ENCODE measurements at places on chromosomes 12 and 14.
A peak's percentile ranks its signal among the peaks of the same experiment; 100 is the strongest.

DNA sequence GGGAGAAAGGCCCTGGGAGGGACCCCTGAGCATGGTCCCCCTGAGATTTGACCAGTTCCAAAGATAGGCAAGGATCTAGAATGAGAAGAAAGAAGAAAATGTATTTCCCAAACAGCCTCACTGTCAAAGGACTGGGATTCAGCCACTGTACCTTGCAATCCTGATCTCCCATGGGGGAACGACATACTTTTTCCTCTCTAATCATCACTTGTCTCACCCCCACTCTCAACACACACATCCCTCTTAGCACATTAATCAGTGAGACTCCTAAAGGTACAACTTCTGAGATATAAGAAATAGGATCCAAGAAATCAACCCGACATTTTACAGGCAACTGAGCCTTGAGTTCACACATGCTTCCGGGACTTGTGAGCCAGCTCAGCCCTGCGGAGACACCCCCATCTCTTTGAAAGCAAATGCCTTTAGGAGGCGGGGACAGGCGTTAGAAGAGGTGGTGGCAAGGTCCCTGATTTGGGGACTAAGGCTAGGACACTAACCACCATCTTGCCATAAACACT lies 1.4 kb downstream of the MAP3K9 start:
- DNase-seq: no peak

- DNase-seq: no peak
Observed at GRCh38 chr14:104331871-104332605, 193.7 kb downstream of the KIF26A start.

DNA sequence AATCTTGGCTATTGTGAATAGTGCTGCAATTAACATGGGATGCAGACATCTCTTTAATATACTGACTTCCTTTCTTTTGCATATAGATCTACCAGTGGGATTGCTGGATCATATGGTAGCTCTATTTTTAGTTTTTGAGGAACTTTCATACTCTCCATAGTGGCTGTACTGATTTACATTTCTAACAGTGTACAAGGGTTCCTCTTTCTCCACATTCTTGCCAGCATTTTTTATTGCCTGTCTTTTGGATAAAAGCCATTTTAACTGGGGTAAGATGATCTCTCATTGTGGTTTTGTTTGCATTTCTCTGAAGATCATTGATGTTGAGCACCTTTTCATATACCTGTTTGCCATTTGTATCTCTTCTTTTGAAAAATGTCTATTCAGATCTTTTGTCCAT lies 8.4 kb downstream of the AMDHD1 start:
- no peak for DNase-seq

DNA sequence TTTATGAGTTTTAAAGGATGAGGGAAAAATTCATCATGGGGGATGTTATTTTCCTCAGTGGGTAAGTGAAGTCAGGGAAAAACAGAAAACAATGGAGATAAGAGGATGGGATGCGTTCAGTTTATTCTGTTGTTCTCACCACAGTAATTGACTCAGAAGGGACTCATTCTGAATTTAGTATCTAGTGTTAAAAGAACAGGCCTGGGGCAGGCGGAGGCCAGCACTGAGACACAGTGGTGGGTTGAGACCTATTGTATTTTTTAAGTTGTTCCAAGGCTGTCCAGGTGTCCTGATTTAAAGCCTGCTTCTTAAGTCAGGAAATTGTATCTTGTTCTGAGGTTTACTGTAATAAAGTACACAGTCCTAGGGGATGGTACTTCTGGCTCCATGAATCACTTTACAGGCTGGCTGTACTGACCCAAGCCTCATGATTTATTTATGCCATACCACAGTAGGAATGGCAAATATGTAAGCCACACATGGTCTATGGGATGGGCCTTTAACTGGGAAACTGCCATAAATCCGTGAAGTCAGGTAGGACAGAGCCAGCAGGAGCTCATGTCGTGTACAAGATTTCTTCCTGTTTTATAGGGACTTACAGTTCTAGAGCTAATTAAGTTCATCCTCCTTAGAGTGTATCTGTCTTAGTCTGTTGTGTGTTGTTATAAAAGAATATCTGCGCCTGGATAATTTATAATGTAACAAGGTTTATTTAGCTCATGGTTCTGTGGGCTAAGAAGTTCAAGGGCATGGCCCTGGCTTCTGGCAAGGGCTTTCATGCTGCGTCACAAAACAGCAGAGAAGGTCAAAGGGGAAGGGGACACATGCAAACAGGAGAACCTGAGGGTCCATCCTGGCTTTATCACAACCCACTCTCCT lies 244.1 kb downstream of the FBXL14 start:
- no peak for DNase-seq

GRCh38 chr14:50082308-50082742 lies 34.0 kb downstream of the VCPKMT start:
- DNase-seq: no peak

GRCh38 chr12:116165036-116165425 lies 112.5 kb downstream of the MED13L start:
- DNase-seq: no peak

- DNase-seq: no peak
Observed at GRCh38 chr12:95830335-95831089, 28.2 kb upstream of the SNRPF start.

DNA sequence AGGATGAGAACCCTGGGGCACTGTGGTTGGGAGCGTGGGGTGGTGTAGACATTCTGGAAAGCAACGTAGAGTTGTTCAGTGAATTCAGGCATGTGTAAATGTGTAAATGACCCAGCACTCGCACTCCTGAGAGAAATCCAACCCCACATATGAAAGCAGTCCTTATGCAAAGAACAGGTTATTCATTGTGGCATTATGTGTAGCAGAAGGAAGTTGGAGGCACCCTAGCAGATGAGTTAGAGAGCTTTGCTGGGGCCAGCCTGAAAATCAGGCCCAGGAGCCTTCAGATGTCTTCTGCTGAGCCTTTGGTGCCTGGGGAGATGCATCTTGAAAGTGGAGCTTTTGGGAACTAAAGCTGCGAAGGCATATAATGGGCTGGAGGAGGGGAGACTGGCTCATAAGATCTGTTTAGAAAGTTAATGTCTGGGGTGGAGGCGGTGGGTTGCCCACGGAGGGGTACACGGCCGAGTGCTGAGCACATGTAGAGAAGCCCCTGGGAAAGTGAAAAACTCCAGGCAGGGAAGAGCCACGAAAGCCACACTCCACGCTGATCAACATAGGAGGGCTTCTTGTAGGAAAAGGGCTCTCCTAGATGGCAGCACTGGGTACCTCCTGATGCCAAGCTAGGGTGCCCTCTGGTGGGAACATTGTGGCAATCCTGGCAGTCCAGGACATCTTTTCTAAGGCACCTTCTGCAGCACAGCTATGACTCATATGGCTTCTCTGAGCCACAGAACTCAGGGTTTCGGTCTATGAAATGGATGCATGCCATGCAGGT lies 6.0 kb upstream of the KRT83 start:
- peak; percentile 55 for DNase-seq

DNA sequence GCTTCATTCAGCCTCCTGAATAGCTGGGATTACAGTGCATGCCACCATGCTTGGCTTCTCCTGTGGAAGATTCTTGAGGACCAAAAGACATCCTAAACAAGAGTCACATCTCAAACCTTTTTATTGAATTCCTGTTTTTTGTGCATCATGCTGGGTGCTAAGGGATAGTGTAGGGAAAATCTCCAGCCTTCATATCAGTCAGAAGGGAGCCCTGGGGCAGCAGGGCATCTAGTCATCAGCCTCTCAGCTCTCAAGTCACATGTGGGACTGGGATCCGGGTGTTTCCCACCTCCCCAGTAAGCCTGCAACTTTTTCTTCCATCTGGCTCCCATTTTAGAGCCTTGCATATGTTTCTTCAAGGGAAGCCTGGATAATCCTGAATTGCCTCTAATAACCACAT lies 25.1 kb upstream of the OASL start:
- DNase-seq: no peak

- DNase-seq: no peak
Observed at GRCh38 chr12:25985316-25986175, 27.1 kb downstream of the RASSF8 start.

DNA sequence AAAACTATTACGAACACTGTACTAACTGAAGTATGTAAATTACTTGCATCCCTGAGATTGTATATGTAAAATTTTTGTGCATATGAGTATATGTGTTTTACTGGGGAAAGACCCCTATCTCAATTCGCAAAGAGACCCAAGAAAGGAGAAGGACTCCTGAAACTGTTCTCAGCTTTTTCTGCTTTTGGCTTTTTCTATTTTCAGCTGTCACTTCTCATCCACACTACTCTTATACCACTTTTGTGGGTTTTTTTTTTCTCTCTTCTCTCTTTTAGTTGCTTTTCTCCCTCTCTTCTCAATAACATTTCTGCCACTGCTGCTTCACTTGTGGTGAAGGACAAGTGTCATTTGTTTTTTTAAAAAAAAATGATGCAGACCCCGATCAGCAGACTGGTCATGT lies 39.8 kb downstream of the NIN start:
- DNase-seq: no peak

- no peak for DNase-seq
Observed at GRCh38 chr12:124740691-124741137, 123.0 kb downstream of the SCARB1 start.

- DNase-seq: no peak
Observed at GRCh38 chr14:61463664-61464285, 142.4 kb downstream of the PRKCH start.

DNA sequence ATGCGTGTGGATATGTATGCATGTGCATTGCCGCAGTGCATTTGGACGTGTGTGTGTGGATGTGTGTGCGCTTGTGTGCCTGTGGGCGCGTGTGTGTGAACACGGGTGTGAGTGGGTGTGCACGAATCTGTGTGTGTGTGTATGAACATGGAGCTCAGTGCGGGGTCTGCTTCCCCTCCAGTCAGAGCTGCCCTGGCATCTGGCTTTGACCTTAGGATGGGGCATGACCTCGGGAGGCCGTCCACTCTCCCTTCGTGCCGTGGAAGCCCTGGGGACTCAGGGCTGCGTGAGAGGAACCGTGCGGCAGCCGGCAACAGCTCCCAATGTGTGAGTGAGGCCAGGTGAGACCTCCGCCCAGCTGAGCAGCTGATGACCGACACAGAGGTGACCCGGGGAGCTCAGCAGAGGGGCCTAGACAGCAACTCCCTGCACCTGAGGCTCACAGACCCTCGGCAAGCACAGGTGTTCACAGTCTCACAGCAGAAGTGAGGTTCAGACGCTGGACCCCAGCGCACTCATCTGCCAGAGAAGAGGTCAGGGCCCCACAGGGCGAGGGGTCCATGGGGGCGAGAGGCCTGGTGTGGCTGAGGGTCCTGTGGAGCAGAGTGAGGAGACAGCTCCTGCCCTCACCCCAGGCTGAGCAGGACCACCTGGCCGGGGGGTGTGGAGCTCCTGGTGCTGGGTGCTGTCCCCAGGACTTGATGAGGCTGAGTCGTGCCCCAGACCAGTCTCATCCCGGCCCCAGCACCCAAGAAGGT lies 33.6 kb upstream of the FBRSL1 start:
- DNase-seq: no peak

- no peak for DNase-seq
Observed at GRCh38 chr14:35034440-35034833, 11.6 kb upstream of the FAM177A1 start.

- no peak for DNase-seq
Observed at GRCh38 chr12:23253191-23253590, 628.2 kb downstream of the ETNK1 start.

DNA sequence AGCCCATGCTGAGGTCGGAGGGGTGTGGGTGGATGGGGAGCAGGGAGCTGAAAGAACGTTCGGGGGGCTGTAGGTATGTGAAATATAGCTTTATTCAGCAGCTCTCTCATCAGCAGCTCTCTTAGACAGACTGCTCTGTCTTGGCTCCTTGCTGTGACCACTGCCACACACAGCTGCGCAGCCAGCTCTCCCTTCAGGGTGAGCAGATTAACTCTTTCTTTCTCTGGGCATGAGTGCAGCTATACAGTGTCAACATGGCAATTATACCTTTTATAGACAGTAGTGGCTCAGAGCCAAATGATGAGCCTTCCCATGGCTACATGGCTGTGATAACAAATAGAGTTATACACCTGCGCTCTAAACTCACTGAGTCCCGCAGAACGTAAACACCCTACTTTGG lies 137.7 kb upstream of the NEDD1 start:
- DNase-seq: no peak

- DNase-seq: no peak
Observed at GRCh38 chr14:96662116-96662970, 134.8 kb upstream of the VRK1 start.

- no peak for DNase-seq
Observed at GRCh38 chr12:22808860-22809259, 183.9 kb downstream of the ETNK1 start.

DNA sequence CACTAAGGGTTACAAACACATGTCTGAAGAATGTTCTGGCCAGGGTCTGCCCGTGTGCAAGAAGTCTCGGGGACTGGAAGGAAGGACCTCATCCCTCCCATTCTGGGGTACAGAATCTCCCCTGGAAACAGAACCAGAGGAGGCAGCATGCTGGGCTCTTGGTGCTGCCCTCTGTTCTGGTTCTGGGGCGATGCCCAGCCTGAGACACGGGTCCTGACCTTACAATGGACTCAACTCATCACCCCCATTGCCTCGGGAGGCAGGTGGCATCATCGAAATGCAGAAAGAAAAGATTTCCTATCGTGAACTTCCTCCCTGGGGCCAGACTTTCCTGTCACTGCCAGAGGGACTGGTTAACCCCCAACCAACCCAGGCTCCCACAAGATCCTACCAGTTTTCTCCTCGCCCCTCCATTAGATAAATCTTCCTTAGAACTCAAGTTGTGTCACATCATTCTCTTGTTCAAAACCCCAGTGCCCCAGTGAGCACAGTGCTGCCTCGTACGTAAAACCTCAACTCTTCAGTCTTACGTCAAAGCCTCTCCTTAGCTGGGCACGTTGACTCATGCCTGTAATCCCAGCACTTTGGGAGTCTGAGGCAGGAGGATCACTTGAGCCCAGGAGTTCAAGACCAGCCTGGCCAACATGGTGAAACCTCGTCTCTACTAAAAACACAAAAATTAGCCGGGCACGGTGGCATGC lies 52.1 kb downstream of the PSMA6 start:
- no peak for DNase-seq

DNA sequence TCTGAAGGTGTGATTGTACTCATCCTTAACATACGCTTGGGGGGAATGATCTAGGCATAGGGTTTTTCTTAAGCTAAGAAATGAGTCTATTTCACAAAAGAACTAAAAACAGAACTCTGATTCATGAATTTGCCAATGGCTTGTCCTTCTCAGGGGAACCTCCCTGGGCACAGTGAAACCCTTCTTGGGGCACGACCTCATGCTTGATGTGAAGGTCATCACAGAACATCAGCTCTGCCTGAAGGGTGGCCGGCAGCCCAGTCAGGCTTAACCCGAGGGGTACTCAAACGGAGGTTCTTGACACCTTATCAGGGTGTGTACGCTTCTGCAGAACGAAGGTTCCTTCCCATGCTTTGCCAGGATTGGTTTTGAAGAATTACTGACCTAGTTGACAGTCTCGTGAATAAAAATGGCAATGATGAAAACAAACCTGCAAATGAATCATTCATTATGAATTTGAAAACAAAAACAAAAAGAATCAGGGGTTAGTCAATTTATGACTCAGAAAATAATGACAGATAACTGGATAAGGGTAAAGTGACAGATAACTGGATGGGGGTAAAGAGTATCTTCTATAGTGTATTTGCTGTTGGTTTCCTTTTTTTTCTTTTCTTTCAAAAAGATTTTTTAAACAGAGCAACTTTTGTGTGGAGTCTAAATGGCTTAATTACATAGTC lies 86.4 kb downstream of the GALNT8 start:
- DNase-seq: no peak
